ENCODE measurements at places on chromosomes 7 and 10.

GRCh38 chr7:106019470-106019820 lies 56.4 kb downstream of the CDHR3 start:
- no peak for DNase-seq

DNA sequence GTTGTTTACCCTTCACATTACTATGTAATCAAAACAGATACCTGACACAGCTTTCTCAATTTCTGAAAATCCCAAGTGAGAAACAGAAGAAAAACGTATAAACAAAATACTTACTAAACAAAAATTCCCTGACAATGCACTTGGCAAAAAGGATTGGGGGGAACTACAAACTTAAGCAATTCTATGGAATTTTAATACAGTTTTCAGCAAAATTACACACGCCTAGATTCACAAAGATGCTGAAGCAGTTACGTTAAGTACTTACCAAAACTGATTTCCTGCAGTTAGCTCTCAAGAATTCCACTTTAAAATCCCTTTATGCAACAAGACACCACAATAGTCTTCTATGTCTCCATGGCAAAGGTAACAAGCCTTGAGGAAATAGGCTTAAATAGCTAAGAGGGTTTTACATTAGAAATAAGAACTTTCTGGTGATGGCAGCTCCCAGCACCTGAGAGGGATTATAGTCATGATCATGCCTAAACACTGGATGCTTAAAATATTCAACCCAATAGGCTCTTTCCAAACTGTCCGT lies 10.8 kb downstream of the TOMM7 start:
- no peak for DNase-seq

DNA sequence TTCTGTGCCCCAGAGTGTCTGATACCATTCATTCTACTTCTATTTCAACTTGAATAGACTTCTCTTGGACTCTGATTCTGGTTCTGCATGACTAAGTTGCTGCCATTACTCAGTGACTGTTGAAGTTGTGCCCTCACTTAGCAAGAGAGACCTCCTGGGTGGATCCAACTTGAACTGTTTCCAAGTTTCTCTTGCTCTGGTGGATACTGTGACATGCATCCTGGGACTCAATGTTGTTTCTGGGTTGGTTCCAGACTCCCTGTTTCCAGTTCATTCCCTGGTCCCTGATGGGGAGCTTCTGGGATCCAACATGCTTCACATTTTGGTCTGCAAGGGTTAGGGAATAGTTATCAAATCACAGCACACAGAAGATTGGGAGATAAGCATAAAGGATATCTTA lies 26.2 kb upstream of the PRPF18 start:
- no peak for DNase-seq

GRCh38 chr10:92757066-92757710 lies 67.4 kb downstream of the HHEX start:
- DNase-seq = no peak

DNA sequence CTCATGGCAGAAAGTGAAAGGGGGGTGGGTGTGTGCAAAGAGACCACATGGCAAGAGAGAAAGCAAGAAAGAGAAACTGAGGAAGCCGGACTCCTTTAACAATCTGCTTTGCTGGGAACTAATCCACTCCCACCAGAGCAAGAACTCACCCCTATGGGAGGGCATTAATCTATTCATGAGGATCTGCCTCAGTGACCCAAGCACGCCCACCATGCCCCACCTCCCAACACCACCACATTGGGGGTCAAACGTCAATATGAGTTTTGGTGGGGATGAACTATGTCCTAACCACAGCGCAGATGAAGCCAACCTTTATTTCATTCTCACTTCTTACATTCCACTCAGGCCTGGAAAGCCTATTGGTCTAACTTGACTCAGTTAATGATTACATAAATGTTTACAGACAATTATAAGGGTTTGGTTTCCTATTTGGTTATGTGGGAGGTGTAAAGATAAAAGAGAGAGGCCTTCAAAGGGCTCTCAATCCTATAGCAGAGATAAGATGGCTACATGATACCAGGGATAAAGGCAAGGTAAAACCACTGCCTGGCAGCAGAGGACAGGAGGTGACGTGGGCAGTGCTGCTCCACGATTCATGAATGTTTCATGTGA lies 601.8 kb downstream of the PARD3 start:
- DNase-seq = no peak

DNA sequence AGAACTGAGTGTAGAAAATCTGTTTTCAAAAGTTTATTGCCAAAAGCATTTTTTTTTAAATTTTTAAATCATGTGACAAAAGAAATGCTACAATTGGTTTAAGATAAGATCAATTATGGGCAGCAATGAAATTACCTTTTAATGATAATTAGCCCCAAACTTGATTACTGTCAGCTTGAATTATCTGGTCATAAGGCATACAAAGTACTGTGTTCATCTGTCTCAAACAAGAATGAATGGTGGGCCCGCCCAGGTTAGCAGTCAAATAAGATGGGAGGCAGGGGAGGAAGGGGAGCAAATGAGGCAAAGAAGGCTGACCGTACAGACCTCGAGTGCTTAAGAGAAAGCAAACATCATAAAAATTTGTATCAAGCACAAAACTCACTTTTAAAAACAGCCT lies 68.1 kb downstream of the JAZF1 start:
- DNase-seq = no peak

GRCh38 chr10:27643301-27643700 lies 102.3 kb downstream of the MKX start:
- DNase-seq = no peak

GRCh38 chr10:122207596-122207995 lies 63.5 kb upstream of the BTBD16 start:
- no peak for DNase-seq

DNA sequence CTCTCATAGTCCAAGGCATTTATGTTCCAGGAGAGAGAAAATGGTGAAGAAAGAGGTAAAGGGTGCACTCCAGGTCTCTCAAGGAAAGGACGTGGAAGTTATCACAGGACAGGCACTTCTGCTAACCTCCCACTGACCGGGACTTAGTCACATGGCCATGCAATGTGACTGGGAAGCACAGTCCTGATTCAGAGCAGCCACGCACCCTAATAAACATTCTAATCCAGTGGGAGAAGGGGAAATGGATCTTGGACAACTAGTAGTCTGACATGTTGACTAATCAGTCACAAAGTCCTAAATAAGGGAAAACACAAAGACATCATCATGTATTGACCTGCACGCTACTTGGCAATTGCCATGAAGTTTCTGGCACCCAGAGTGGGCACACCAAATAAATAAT lies 417.5 kb upstream of the ZMIZ1 start:
- no peak for DNase-seq
